ENCODE measurements at places on chromosomes 5 and 9.

- no peak for DNase-seq
Measured at GRCh38 chr9:16884952-16885513, 14.6 kb upstream of the BNC2 start.

- DNase-seq, result no peak
Measured at GRCh38 chr5:181056431-181056830, 16.4 kb downstream of the BTNL9 start.

DNA sequence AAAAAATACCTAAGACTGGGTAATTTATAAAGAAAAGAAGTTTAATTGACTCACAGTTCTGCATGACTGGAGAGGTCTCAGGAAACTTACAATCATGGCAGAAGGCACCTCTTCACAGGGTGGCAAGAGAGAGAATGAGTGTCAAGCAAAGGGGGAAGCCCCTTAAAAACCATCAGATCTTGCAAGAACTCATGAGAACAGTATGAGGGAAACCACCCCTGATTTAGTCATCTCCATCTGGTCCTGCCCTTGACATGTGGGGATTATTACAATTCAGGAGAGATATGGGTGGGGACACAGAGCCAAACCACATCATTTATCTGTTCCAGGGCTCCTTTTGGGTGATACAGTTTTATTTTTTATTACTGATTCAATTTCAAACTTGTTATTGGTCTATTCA lies 23.2 kb upstream of the ADAMTS16 start:
- DNase-seq, result no peak

DNA sequence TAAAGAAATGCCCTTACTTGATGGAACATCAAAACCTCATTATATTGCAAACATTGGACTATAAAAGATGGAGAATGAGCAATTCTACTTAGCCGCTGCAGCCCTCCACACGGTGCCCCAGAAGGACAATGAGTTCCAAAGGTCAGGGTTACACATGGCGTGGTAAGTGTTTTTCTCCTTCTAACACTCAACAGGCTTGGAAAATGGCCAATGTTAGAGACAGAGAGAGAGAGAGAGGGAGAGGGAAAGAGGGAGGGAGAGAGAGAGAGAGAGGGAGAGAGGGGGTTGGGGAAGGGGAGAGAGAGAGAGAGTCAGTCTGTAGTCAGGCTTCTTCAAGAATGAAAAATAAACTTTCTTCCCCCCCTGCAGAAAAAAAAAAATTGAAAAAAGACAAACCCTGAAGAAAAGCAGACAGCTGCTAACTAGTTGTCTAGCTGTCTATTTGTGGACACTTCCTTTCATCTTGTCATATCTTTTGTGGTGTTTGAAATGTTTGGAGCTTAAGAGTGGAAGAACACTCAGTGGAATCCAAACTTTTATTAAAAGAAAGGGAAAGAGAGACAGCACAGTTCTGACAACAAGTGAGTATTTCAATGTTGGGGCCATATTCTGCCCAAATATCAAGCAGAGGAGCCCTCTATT lies 324.8 kb downstream of the TMEM38B start:
- DNase-seq, result no peak

DNA sequence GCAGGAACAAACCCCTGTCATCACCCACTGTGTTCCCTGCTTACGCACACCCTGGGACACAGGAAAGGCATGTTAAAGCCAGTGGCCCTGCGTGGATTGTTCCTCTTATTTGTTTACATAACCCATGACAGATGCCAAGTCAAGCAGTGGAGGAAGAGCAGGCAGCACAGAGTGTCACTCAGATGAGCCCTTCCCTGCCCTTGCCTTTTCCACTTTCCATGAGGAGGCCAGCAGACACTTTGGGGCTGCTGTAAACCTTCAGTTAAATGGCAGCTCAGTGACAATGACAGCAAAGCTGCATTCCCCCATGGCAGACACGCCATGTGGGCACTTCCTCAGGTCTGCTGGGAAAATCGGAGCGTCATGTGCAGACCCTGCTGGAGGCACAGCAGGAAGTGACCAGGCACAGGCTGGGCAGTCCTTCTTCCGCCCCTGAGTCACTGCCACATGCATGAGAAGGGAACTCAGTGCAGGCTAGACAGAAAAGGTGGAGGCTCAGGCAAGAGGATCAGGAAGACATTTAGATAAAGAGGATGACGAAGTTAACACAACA lies 216.8 kb upstream of the PIK3R1 start:
- DNase-seq, result no peak

GRCh38 chr9:125477089-125477544 lies 215.5 kb downstream of the GAPVD1 start:
- DNase-seq, result no peak

- DNase-seq, result no peak
Measured at GRCh38 chr9:114187827-114188226, 32.5 kb downstream of the COL27A1 start.

DNA sequence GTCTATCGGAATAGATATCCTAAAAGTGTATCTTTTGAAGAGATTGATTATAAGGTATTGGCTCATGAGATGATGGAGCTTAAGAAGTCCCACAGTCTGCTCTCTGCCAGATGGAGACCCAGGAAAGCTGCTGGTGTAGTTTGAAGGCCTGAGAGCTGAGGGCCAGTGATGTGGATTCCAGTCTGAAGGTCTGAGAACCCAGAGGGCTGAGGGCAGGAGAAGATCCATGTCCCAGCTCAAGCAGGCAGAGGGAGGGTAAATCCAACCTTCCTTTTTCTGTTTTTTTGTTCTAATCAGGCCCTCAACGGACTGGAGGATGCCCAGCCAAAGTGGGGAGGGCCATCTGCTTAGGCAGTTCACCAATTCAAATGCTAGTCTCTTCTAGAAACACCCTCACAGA lies 11.0 kb upstream of the ABL1 start:
- no peak for DNase-seq

DNA sequence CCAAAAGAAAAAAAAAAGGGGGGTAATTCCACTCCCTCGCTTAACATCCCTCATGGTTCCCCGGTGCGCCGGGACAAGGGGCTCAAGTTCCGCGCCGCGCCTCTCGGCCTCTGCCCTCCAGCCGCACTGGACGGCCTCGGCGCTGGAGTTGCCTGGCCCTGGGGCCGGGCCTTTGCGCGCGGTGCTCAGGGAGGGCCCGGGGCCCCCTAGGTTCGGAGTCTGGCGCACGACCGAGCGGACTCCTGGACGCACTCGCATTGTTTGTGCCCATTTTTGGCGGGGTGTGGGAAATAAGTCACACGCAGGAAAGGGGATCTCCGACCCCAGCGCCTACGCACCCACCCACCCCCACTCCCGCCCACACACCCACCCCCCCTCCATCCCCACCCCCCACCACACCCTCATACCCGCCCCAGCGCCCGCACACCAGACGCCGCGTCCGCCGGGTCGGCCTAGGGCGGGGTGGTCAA lies 381 bp downstream of the MED22 start:
- DNase-seq, result peak; percentile 53

- peak; percentile 36 for DNase-seq
Measured at GRCh38 chr9:74742792-74743730, 144.7 kb downstream of the TRPM6 start.

DNA sequence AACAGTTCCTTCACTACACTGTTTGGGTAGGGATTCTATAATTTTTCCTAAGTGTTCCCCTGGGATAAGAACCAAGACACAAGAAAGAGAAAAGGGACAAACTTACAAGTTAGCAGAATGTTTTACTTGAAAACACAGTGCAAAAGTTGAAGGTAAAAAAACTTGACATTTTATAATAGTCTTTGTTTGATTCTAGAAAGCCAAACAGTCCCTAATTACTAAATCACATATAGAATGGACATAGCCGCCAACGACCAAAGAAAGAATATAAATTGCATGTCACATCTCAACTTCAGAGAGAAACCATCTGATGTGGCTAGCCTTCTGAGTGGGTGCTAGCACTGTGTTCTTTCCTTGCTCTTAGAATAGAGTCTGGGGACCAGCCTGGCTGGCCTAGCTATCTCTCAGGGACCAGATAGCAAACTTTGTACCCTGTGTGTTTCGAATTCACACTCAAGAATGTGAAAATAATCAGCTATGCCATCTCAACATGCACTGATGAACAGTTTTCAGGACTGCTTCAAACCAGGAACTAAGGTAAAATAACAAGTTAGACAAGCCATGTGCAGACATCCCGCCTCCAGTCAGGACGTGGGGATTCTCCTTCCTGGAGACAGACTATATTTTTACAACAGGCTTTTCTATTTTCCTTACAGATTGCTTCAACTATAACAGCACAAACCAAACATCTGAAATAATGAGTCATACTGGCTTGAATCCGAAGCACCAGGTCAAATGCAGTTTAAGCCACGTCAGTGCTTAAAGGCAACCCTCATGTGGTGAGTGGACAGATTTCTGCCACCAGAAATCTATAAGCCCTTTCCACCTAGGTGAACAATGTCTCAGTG lies 53.7 kb downstream of the LHFPL2 start:
- no peak for DNase-seq

- no peak for DNase-seq
Measured at GRCh38 chr5:7391215-7391614, 4.7 kb upstream of the ADCY2 start.

DNA sequence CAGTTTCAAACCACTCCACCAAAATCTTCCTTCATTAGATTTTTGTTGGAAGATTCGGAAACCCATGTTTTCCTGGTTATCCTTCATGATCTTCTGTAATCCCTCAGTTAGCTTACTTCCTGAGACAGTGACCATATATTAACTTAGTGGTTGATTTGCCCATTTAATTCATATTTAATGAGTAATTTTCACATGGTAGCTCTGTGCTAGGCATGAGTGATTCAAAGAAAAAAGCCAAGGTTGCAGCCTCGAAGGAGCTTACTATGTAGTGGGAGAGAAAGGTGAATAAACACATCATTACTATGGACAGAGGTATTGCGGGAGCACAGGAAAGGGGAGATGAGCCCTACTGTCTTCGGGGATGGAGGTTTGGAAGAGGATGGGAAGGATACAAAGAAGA lies 158.5 kb downstream of the TLE1 start:
- no peak for DNase-seq

- no peak for DNase-seq
Measured at GRCh38 chr5:19547640-19548039, 440.4 kb downstream of the CDH18 start.

DNA sequence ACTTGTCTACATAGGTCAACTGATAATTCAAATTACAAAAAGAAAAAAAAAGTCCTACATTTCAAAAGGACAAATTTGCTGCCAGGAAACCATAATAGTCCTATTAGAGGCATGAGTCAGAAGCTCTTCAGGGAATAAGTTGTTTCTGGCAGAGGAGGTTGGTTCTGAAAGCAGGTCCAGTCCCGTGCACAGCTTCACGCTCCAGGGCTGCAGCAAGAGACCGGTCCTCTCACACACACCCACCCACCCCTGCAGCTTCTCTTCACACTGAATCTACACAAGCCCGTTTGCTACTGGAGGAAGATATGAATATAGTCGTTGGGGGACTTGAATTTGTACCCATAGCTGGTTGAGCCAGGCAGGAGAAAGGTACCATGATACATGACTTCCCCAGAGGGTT lies 36.9 kb upstream of the SLC1A3 start:
- DNase-seq, result no peak

DNA sequence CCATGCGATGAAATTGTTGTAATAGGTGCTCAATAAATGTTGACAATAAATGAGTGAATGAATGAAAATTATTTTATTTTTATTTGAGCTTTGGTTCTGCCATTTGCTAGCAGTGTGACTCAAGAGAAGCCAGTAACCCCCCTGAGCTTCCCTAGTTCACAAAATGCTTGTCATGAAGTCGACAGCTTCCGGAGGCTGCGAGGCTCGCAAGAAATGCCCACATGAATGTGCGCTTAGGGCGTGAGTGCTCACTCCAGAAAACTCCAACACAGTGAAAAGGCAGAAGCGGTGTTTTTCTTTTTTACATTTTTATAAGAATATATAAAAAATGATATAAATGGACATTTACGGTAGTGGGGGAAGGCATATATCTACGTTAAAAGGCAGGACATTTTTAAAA lies 26.5 kb downstream of the CDKN2A start:
- DNase-seq, result no peak

DNA sequence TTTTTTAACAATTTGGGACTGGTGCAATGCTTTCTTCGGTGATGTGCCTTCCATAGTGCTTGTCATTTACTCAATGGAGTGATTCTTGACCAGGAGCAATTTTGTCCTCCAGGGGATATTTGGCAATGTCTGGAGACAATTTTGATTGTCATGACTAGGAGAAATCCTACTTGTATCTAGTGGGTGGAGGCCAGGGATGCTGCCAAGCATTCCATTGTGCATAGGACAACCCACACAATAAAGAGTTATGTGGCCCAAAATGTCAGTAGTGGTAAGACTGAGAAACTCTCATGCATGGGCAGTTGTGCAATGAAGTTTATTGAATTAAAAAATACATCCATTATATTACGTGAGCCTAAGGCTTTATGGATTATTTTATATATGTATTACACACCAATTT lies 70.5 kb downstream of the FOCAD start:
- DNase-seq, result no peak

DNA sequence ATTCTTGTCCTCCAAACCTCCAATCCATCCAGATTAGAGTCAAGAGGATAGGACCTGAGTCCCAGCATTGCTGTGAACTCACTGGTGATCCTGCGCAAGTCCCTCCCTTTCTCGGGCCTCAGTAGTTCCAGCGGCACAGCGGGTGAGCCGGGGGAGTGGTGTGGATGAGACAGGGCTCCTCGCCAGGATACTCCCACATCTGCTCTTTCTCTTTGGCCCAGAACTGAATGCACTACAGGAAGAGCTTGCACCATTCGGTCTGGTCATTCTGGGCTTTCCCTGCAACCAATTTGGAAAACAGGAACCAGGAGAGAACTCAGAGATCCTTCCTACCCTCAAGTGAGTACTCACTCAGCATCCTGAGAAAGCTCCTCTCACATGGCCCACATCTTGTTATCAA lies 6.3 kb downstream of the GPX3 start:
- no peak for DNase-seq

GRCh38 chr9:126379661-126380360 lies 53.2 kb downstream of the MVB12B start:
- DNase-seq, result no peak

DNA sequence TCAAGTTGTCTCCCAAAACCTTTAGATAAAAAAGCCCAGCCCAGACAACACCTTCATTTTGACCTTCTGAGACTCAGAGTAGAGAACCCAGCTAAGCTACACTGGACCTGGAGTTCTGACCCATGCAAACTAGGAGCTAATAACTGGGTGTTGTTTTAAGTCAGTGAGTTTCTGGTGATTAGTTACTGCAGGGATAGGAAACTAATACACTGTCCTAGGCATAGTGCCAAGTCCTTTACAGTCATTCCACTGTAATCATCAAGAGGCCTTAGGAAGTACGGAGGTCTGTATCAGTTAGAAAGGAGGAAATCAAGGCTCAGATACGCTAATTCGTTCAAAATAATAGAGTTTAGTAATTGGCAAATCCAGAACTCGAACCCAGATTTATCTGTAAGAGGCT lies 197.9 kb downstream of the KCTD16 start:
- no peak for DNase-seq

GRCh38 chr9:99374793-99375192 lies 152.7 kb downstream of the SEC61B start:
- DNase-seq, result no peak

GRCh38 chr9:130470269-130470668 lies 25.5 kb downstream of the ASS1 start:
- DNase-seq, result no peak

DNA sequence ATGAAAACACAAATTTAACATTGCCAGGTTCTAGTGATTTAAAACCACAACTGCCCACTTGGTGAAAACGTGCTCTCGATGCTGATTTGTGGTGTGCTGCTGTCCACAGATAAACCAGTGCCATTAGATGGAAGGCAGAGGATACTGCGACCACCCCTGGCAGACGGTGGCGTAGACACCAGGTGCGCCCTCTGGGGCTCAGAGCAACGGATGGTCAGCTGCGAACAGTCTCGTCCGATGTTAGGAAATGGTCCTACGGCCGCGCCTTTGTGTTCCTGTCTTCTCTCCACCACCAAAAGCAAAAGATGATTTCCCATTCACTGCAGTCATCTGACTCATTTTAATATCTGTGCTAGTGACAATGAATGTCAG lies 43.2 kb downstream of the UBE2QL1 start:
- DNase-seq, result no peak
